GF-D8 (cell line): ENCODE measurements at places on chromosomes 4 and X.
A peak's percentile ranks its signal among the peaks of the same experiment; 100 is the strongest.

DNA sequence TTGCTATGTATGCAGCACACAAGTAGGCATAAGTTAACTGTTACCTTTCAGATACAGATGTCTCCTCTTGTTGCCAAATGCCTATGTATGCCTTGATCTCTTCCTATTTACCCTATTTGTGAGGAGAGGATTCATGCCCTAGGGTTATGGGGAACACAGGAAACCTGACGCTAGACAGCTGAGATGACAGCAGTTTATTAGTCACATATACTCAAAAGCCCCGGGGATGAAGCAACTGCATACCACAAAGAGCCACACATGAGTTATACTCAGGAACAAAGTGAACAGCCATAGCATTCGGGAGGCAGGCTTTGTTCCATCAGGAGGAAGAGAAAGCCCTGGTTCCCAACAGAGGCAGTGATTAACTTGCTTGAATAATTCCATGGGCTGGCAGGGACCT, 1011.7 kb upstream of the PCDH7 start:
- no peak for DNase-seq

GRCh38 chr4:54173281-54173912, 55.7 kb upstream of the PDGFRA start:
- DNase-seq: no peak

DNA sequence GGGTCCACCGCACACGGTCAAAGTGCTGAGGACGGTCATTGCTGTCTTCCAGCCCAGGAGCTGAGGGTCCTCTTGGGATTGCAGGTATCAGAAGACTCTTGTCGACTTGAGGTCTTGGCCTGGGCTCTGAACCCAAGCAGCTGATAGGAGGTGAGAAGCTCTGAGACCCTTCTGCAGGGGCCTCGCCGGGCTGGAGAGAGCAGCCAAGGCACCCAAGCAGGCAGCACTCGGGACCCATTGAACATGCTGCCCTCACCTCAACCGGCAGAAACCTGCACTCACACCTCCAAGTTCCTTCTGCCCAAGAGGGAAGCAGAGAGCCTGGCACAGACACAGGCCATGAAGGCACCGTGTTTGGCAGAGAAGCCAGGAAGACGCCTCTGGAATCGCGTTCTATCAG, 34.1 kb downstream of the PDHA1 start:
- no peak for DNase-seq

DNA sequence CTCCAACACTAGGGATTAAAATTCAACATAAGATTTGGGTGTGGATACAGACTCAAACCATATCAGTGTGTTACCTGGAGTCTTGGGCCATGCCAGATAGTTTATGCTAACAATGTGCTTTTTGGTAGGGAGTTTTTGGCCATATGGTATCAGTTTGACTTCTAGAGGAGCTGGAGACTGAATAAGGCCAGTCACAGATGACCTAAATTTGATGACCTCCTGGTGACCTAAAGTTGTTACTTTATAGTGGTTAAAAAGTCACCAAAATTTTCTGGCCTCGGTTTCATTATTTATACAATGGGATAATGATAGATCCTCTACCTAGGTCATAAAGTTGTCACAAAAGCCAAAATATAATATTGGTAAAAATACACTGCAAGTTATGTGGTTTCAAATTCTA, 877.1 kb downstream of the RAPGEF2 start:
- no peak for DNase-seq

DNA sequence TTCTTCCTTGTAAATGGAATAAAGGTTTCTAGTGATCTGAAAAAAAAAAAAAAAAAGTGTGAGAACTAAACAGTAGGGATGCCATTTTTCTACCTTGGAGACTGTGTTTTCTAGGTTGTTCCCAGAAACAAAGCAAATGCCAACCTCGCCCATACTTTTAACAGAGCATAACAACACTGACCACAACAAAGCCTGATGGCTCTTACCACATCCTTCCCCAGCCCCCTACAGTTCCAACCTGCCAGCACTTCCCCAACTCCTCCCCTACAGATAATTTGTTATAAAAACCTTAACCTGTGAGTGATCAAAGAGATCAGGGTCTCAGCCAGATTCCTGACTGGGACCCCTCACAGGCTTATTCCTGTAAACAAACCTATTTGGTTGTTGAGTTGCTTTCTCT, 940.0 kb downstream of the SH3BGRL start:
- no peak for DNase-seq

DNA sequence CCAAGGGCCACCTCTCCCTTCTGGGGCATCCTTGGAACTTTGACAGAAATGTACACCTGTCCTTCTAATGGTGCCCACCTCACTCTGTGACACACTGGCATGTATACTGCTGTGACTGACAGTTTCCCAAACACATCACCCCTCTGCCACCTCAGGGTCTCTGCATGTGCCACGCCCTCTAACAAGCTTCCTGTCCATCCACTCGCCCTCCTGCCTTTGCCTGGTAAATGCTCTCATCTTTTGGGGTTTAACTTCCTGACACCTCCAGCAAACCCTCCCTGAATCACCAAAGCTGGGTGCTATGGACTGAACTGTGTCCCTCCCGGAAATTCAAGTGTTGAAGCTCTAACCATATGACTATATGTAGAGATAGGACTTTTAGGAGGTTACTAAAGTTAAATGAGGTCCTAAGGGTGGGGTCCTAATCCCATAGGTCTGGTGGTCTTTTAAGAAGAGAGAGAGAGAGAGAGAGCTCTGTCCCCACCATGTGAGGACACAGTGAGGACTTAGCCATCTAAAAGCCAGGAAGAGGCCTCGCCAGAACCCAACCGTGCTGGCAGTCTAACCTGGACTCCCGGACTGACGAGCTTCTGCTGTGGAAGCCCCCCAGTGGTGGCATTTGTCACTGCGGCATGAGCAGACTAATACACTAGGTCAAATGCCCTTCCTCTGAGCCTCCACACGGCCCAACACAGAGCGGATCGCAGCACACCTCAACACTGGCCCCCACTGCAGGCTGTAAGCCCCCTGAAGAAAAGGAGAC, 95.6 kb downstream of the AFAP1 start:
- no peak for DNase-seq

DNA sequence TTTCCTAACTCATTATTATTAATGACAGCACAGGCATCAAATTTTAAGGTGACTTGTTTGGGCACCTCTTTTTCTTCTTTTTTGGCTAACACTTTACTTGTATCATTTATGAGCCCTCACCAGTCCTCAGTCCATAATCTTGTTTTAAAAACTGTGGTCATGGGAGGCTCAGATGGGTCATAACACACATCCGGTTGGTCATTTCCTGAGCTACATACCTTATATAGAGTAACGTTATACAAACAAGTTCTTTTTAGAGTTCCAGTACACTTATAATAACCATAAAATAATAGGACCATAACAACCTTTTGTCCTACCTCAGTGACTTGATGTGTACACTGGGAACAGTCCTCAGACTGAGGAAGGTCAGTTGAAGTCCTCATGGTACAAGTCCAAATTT, 21.1 kb upstream of the PLS3 start:
- no peak for DNase-seq

GRCh38 chr4:932713-933070, 432 bp downstream of the TMEM175 start:
- no peak for DNase-seq

DNA sequence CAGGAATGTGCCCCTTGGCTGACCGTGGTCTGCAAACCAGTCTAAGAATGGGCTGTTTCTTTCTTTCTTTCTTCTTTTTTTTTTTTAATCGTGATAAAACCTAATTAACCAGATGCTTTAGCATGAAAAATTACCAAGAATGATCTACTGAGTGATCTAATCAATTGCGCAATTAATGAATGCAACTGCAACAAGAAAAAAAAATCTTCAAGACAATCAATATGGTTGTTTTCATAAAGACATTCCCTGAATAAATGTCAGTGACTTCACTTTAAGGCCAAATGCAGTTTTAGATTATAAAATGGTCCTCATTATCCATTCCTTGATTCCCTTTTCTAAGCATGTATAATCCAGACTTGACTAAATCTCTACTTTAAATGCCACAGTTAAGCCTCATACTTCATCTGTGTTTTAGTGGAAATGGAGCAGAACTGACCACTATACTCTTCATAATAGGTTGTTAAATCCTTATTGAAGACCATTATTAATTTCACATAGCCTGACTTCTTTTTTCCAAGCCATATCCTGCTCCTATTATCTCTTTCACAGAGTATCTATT, 51.6 kb upstream of the SETD7 start:
- no peak for DNase-seq

DNA sequence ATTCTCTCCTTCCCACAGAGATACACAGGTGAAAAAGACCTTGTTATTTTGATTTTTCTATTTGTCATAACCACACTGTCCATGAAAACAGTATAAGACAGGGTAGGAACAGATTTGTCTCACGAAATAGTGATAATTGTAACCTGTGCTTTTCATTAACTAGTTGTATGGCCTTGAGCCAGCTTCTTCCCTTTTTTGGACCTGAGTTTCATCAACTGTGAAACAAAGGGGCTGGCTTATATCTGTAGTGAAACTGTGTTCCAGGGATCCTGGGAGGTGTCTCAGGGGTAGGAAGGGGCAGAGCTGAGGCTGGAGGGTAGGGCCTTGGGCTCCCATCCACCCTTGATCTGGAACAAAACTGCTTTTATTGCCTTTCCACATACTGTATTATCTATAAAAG, 50.9 kb downstream of the MED28 start:
- DNase-seq: no peak

DNA sequence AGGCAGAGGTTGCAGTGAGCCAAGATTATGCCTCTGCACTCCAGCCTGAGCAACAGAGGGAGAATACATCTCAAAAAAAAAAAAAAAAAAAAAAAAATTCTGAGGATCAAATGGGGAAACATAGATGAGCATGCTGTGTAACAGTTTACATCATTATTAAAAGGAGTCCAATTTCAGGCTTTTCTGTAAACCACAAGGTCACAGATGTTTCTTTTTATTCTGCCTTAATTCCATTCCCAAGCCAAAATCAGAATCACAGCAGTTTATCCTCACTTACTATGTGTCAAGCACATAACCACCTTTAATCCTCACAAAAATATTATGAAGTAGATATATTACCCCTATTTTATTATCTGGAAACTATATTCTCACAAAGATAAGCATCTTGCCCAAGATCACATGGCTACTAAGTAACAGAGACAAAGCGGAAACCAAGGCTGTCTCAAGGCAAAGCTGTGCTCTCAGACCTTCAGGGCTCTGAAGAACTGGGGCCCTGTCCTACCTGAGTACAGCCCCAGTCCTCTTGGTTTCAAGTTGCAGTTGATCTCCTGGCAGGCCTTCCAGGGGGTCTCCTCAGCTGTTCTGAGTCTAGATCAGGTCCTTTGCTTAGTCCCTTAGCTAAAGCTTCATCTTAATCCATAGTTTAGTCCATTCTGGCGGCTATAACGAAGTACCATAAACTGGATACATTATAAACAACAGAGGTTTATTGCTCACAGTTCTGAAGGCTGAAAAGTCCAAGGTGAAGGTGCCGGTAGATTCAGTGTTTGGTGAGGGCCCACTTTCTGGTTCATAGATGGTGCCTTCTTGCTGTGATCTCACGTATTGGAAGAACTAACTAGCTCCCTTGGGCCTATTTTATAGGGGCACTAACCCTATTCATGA, 141.3 kb downstream of the PALLD start:
- no peak for DNase-seq

DNA sequence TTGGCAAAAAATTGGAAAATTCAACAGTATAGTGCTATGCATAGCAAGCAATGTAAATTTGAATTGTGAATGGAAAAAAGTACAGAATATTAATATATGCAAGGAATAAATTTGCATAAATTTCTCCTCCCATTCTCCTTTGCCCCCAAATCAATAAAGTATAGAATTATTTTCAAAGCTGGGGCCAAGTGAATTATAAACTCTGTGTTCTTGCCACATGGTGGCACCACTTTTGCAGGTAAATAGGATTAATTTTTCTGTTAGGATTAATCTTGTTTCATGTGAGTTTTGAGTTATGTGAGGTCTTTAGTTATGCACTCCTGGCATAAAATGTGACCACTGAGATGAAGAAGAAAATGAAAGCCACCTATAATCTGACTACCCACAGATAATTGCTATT, 19.9 kb downstream of the COPS4 start:
- DNase-seq: peak; percentile 5

DNA sequence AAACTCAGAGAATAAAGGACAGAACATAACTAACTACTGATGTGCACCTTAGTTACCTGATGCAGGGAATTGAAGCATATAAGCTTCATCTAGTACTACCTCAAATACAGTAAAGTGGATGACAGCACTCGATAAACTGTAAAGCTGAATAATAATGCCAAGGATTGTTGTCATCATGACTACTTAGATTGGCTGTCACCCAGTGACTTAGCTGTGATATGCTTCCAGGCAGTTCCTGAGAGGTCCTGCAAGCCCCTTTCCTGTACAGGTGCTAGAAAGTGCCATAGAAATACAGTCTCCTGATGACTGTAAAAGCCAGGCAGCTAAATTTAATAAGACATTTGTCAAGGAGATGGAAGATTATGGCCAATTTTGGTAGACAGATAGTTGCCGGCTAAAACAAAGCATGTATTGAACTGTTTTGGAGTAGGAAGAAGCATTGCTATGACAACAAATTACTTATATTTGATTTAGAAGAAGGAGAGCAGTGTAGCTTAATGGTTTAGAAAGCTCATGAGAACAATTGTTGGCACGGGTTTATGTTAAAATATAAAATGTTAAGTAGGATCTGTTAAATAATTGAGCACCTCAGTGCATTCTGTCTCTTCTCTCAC, 29.7 kb downstream of the TMEM164 start:
- no peak for DNase-seq

DNA sequence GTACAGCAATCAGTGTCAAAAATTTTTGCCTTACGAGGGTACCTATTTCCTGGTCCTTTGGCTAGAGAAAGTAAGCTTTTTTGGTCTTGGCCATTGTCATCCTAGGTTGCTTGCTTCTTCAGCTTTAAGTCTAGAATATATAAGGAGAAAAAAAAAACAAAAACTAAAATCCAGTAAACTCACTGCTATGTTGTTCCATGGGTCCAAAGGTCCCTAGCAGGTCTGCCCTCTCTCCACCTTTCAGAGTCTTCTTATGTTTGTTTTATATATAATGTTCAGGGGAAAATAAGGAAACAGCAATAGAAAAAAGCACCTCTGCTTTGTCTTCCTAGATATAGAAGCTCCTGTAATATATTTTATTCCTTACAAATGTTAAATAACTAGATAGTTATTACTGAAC, 18.1 kb upstream of the BMP2K start:
- no peak for DNase-seq

- no peak for DNase-seq
Observed at GRCh38 chr4:25112366-25112994, 47.8 kb downstream of the SEPSECS start.

- no peak for DNase-seq
Observed at GRCh38 chrX:29431895-29432294, 783.5 kb upstream of the MAGEB2 start.

DNA sequence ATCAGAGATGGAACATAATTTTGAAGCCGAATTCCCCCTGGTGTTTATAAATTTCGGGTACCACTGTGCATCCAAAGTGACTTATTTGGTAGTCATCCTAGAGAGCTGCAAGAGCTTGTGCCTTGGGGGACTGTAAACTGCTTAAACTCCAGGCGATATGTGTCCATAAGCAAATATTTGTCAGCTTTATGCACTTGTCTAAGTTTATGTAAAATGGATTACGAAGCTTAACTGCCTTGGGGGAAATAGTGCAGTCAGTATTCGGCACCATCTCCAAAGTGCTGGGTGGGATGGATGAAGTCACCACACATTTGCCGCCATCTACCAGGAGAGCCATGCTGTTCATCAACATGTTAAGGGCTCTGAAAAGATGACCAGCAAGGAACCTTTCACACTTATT, 65.9 kb downstream of the CC2D2A start:
- DNase-seq: no peak
